ENCODE measurements at places on chromosomes 7 and 10.

GRCh38 chr7:35645691-35646090 lies 49.2 kb downstream of the HERPUD2 start:
- no peak for DNase-seq

GRCh38 chr7:99699946-99700345 lies 20.1 kb upstream of the CYP3A5 start:
- no peak for DNase-seq

DNA sequence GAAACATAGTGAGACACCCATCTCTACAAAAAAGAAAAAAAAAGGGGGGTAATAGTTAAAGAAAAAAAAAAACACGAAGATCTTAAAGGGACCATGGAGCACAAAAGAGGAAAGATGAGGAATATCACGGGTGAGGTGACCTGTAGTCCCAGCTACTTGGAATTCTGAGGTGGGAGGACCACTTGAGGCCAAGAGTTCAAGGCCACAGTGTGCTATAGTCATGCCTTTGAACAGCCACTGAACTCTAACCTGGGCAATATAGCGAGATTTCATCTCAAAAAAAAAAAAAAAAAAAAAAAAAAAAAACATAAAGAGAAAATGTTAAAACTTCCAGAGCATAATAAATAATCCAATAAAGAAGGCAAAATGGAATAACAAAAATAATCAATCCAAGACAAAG lies 23.6 kb downstream of the AKR1D1 start:
- DNase-seq, result no peak

GRCh38 chr10:62233356-62234076 lies 35.1 kb downstream of the RTKN2 start:
- no peak for DNase-seq

DNA sequence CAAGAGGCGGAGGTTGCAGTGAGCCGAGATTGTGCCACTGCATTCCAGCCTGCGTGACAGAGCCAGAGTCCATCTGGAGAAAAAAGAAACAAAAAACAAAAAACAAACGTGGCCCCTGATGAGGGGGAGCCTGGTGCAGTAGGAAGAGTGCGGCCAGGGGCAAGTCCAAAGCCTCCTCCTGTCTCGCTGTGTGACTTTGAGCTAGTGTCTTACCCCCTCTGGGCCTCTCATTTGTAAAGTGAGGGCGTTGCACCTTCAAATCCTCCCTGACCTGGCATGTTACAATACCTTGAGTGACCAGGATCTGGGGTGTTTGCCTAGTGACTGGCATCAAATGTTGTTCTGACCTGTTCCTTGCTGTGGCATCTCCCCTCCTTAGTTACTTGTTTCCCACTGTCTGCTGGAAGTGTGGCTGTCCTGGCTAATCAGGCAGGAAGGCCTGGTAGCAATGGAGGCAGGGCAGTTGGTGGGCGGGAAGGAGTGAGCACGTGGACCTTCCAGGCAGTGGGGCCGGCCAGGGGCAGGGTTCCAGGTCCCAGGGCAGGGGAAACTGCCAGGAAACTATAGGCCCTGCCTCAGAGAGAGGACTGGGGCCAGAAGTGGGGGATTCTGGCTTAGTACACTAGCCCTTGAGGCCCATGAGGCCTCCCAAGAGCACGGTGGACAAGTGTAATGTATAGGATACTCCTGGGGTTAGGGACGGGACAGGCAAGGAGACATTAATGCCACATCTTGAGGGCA lies 24.5 kb upstream of the GOLGA7B start:
- DNase-seq, result no peak

DNA sequence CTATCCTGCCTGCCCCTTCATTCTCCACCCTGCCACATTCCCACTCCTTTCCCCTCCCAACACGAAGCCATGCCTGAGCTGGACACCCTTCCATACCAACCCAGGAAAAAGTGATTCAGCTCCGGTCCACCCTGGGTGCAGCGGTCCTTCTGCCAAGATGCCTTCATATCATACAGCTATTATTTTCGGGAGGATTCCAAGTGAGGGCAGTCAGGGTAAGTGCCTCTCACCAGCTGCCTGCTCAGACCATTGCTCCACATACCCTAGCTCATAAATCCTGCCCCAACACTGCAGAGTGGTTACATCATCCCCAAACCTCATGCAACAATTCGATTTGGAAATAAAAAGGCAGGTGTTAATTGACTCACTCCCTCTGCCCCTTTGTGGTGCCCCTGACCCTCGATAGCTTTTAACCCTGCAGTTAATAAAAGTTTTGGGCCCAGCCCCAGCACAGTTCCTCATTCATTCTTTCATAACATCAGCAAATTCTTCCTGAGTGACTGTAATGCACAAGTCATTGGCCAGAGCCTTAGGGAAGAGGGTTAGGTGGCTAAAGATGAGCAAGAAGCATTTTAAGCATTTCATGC lies 42.6 kb downstream of the ZNF503 start:
- no peak for DNase-seq

DNA sequence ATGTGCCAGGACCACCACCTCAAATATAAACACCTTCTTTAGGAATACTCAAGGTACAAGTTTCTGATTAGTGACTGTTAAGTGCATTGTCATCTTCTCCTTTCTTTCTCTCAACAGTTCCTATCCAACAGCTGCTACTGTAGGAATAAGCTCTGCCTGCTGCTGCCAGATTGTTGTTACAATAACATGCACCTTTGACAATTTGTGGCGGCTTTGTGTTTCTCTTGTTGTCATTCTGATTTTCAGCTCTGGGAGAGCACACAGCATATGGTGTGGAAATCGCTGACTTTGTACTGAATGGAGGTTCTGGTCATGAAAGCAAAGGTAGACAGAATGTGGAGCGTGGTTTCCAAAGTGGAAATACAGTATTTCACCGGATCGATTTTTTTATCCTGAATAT lies 182.8 kb downstream of the SEC23IP start:
- DNase-seq, result no peak

- no peak for DNase-seq
These were observed at the start of gene CYP3A4 for GRCh38 chr7:99784007-99784406. CYP3A4 (minus strand) TSS chr7:99784184; CDS start chr7:99784081, 103 bp downstream.

DNA sequence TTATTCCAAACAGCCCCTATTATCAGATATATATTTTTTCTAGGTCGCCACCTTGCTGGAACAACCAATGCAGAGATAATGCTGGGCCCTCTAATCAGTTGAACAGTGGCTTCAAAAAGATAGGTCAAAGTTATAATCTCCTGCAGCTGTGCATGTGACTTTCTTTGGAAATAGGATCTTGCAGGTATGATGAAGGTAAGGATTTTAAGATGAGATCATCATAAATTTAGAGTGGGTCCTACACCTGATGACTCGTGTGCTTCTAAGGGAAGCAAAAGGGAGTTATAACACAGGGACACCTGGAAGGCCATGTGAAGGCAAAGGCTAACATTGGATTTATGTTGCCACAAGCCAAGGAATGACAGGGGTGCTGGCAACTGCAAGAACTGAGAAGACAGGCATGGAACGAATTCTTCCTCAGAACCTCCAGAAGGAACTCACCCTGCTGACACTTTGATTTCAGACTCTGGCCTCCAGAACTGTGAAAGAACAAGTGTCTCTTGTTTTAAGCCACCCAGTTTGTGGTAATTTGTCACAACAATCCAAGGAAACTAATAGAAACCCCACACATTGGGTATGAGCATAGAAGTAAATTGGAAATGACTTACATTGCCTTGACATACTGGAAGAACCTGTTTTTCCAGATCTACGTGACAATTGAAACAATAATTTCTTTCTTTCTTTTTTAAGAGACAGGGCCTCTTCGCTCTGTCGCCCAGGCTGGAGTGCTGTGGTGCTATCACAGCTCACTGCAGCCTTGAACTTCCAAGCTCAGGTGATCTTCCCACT lies 34.4 kb downstream of the CCDC71L start:
- no peak for DNase-seq

- DNase-seq, result no peak
These were observed 4.6 kb downstream of the DUSP5 start for GRCh38 chr10:110502072-110502845.

GRCh38 chr7:30598121-30598876 lies 3.6 kb downstream of the GARS1 start:
- DNase-seq, result no peak

GRCh38 chr10:57262892-57263291 lies 901.8 kb upstream of the ZWINT start:
- no peak for DNase-seq

- DNase-seq, result no peak
These were observed 1236.0 kb upstream of the CELF2 start for GRCh38 chr10:9781666-9782065.

GRCh38 chr10:22704942-22705341 lies 9.4 kb downstream of the PIP4K2A start:
- DNase-seq, result no peak

DNA sequence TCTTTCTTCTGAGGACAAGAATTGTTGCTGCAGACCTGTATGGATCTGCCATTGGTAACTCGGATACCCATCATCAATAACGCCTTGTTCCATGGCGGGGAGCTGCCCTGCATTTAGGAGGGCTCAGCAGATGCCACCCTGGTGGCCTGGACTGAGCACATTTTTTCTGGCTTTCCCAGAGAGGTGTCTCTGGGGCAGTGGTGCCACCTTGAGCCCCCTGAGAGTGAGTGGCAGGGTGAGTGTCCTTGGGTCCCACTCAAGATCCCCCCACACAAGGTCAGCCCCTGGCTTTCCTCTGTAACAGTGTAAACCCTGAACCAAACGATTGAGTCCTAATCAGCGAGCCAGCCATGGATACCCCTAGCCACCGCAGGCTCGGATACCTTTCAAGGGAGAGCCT lies 258.6 kb downstream of the GLRX3 start:
- DNase-seq, result no peak

GRCh38 chr7:77537136-77537777 lies at the start of gene PTPN12:
PTPN12 (plus strand) TSS chr7:77537295; CDS start chr7:77537547, 252 bp downstream.
- DNase-seq, result no peak

All from psoas muscle (tissue), 8 donors.